ENCODE measurements at places on chromosomes 5 and 9. TPM values are rescaled to one million over a fixed set of nuclear protein-coding genes. Genes with fewer than 3 reads are reported as not detected.
A peak's percentile ranks its signal among the peaks of the same experiment; 100 is the strongest.

The BRINP1 gene
- total RNA-seq: 5.8 TPM

The C1QTNF2 gene
- 2.0 TPM for total RNA-seq

DNA sequence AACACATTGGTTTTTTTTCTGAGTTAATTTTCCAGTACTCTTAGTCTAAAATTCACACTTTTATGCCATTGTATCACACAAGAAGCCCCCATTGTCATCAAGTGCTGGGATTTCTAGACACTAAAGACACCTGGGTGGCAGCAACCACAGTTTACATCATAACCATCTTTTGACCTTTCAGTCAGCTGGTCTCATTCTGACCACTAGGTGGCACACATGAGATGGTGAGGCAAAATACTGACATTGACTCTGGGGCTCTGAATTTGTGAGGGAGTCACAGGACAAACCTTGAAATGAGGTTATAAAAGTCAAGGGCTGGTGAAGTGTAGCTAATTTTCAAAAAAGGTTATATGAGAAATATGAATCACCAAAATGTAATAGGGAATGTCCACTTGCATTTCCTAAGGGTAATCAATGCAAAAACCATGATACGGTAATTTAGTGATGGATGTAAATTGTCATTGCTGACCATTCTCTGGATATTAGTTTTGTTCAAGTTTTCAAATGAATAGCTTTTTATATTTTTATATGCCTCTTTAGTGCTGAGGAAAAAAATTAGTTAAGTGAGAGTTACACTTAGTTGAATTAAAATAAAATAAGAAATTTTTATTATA is 229.4 kb downstream of the DMAC1 start:
- DNase-seq: peak; percentile 61

- no peak for DNase-seq
These were observed 41.9 kb downstream of the CD180 start for GRCh38 chr5:67154556-67155206.

GRCh38 chr5:86679529-86679928 is 61.8 kb downstream of the COX7C start:
- DNase-seq: peak; percentile 92

GRCh38 chr9:88302579-88303324 is 85.5 kb upstream of the SPIN1 start:
- no peak for DNase-seq

DNA sequence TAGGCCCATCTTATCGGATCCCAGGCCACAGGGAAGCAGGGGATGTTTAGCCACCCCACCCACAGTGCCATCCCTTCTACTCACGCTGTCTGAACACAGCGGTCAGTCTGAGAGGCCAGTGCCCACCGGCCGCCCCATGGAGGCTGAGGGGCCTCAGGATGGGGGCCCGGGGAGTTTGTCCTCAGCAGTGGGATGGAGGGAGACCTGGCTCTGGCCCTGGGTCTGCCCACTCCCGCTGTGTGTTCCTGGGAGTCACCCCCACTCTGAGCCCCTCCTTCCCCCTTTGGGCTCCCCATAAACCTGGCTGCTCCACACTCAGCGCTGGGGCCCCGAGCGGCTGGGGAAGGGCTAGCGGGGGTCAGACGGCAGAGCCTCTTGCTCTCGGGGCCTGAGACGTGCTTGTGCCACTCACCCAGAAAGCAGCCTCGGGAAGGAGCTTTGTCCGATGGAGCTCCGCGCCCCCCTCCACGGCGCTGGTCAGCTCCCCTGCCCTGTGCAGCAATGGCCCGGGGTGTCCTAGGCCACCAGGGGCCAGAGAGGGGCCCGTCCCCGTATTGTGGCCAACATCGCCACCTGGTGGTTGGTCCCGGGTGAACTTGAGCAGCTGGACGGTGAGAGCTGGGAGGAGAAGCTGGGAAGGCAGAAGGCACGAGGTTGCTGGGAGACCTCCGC is 10.9 kb upstream of the LAMC3 start:
- DNase-seq: peak; percentile 60

GRCh38 chr5:2714026-2714425 is 37.5 kb downstream of the IRX2 start:
- DNase-seq: no peak
